CD4-positive, alpha-beta T cell treated with Interleukin-4 for 1 hour (primary cell): ENCODE measurements at places on chromosomes 16 and 17.

DNA sequence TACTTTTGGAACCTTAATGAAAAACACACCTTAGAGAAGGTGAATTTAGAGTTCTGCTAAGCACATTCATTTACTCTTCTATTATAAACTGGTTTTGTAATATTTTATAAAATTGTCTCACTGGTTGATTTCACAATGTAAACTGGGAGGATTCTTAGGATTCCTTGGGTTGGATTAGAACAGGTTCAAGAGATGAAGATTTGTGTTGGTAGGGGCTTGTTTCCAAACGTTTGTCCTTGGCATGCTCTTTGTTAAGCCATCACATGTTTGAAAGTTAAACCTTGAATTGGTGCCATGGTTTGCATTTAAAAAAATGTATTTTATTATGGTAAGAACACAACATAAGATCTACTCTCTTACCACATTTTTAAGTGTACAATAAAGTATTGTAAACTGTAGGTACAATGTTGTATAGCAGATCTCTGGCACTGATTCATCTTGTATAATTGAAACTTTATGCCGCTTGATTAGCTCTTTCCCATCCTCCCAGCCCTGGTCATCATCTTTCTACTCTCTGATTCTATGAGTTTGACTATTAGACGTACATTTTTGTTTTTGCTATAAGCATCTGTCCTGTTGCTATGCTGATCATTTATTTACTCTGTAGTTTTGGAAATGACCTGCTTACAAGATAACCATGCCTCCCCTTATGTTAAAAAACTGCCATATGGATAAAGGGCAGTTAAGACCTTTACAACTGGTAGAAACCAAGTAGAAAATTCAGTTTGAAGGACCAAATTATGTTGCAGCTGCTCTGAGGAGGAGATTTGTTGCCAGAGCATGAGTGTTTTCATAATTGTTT is 9.6 kb downstream of the FTO start:
- no peak for DNase-seq

DNA sequence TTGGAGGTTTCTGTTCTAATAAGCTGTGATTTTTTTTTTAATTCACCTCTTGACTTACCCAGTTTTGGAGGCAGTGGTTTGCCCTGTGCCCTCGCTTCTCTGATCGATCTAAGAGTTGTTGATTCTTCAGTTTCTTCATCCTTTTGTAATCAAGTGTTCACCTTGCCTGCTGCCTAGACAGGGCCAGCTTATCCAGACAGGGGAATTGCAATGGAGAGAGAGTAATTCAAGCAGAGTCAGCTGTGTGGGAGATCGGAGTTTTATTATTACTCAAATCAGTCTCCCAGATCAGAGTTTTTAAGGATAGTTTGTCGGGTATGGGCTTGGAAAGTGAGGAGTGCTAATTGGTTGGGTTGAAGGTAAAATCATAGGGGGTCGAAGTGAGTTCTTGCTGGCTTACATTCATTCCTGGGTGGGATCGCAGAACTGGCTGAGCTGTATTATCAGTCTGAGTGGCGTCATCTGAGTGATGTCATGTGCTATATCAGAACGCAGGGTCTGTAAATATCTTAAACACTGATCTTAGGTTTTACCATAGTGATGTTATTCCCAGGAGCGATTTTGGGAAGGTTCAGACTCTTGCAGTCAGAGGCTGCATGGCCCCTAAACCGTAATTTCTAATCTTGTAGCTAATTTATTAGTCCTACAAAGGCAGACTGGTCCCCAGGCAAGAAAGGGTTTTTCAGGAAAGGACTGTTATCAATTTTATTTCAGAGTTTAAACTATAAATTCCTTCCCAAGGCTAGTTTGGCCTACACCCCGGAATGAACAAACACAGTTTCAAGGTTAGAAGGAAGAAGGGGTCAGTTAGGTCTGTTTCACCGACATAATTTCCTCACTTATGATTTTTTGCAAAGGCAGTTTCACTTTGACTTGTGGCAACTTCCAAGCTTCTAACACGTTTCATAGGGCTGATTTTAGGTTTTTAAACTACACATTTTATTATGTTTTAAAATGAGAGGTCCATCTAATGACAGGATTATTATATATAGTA is 21.5 kb upstream of the KCNJ16 start:
- DNase-seq = no peak

- DNase-seq = peak; percentile 15
Measured at GRCh38 chr16:10362077-10362863, 23.6 kb upstream of the ATF7IP2 start.

GRCh38 chr16:84924331-84925091 is 86.8 kb downstream of the ZDHHC7 start:
- DNase-seq = no peak

- DNase-seq = no peak
Measured at GRCh38 chr17:40338058-40338457, 26.5 kb downstream of the GJD3 start.

- no peak for DNase-seq
Measured at GRCh38 chr17:19877364-19877945, 9.7 kb upstream of the ULK2 start.
